Iris pigment epithelial cell (primary cell): ENCODE measurements at places on chromosomes 7 and 10.
A peak's percentile ranks its signal among the peaks of the same experiment; 100 is the strongest.

- no peak for DNase-seq
Observed at GRCh38 chr10:6199131-6199733, 3.5 kb upstream of the PFKFB3 start.

- peak; percentile 28 for DNase-seq
Observed at GRCh38 chr10:86630079-86630478, 24.3 kb upstream of the OPN4 start.

DNA sequence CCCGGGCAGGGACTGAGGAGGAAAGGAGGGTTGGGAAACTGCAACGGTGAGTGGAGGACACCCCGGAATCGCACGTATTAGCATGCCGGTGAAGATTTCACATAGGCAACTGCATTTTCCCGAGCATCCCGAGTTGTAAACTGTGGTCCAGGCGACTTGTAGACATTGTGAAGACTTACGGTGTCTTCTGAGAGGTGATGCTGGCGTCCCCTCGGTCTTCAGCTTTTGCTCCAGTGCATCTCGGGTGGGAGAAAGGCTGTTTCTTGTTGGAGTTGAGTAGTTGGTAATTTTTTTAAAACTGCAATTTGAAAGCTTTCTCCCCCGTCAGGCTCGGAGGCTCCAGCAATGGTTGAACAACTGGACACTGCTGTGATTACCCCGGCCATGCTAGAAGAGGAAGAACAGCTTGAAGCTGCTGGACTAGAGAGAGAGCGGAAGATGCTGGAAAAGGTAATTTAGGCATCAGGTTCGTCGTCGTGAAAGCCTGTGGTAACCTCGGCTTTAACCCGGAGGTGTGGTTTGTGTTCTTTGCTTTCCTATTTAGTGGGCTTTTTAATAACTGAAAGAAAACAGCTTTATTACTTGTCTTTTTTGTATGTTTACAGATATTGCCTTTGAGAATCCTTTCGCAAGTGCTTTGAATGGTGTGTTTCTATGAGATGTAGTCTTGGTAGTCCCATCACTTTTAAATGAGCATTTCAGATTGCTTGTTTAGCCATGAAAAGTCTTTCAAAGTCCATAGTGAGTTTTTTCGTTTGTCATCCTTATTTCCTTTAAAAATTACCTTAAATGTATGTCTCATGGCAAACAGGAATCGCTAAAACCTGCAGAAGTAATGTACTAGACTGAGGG is 687 bp downstream of the HELLS start:
- peak; percentile 24 for DNase-seq

DNA sequence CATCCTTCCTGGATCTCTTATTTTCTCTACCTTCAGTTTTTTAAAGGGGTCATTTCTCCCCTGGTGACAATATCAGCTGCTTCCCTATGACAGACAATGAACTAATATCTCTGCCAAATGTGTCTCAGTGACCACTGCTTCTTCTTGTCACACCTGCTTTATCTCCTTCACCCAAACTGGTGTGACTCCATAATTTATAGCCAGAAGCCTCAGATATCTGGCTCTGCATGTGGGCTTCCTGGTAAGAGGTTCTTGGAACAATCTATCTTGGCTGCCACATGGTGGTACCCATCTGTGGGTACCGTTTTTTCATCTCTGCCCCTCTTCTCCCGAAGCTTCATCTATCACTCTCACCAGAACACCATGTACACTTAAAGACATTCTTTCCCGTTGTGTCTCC is 37.0 kb downstream of the CPVL start:
- no peak for DNase-seq

GRCh38 chr7:16651396-16652239 is 5.6 kb downstream of the BZW2 start:
- DNase-seq: peak; percentile 38

DNA sequence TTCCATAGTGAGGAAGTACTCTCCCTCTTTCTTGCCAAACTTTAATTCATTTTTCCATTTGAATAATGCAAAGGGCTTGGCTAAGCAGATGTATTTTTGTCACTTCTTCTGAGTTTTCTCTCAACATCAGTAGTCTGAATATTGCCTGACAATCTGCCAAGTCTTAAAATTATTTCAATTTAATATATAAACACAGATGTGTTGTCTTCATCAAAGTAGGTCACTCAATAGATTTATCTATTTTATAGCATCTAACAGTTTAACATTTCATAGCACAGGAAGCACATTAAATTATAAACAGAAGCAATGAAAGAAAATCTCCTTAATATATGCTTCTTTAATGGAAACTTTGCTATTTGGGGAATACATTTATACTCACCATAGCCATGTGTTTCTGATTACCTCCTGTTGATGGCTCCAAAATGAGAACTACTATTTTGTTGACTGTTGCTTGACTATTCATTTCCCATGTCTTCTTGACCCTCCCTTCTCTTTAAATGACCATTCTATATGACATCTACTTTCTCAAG is 4.5 kb downstream of the CPED1 start:
- no peak for DNase-seq

GRCh38 chr10:71271662-71272055 is 47.4 kb upstream of the SLC29A3 start:
- no peak for DNase-seq

DNA sequence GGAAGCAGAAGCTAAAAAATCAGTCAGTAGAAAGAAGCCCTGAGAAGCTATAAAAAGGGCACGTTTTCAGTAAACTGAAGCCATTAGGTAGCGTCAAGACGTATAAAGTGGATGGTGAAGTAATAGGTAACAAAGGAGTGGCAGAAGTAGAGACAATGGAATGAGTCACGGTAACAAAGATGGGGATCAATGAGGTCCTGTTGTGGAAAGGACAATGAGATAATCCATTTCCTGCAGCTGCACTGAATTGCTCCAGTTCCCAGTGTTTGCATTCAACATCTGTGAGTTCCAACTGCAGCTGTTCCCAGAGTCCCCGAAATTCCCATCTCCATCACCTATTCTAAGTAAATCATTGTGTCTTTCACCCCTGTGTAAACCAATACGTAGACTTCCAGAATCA is 4.8 kb upstream of the HYCC1 start:
- DNase-seq: no peak
